ENCODE measurements at places on chromosomes 7 and 10.
A peak's percentile ranks its signal among the peaks of the same experiment; 100 is the strongest.

GRCh38 chr10:105284476-105285215 is 643.6 kb downstream of the SORCS3 start:
- DNase-seq, result no peak

DNA sequence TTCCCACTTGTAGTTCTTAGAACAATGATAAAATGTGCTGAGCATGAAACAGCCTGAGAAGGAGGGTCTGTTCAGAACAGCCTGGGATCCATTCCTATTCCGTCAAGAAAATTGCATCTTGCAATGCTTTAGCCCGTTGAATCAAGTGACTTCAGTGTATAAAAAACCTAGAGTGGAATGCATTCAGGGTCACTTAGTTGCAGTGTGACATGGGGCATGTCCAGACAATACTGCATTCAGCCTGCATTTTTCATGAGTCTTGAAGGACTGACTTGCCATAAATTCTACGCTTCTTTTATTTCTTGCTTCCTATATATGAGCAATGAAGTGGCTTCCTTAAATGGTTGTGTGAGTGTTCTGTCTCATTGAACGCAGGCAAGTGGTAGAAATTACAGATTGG is 758.3 kb upstream of the COBL start:
- no peak for DNase-seq

DNA sequence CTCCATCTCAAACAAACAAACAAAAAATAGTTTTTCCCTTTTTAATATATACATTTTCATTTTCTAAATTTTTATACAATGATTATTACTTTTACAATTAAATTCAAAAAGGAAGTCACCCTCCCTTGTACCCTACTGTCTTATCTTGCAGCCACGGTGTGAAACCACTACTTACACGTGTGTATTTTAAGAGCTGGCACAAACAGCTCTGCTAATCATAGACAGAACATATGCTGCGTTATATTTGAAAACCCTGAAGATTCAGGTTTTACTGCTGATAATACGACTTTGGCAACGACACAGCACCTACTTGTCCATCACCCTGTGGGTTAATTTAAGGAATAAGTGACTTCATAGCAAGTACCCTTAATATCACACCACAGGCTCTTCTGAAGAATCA is 991 bp downstream of the ANKRD61 start:
- DNase-seq, result no peak

- no peak for DNase-seq
These were observed 449.1 kb upstream of the ANKRD30A start for GRCh38 chr10:36676321-36676720.

DNA sequence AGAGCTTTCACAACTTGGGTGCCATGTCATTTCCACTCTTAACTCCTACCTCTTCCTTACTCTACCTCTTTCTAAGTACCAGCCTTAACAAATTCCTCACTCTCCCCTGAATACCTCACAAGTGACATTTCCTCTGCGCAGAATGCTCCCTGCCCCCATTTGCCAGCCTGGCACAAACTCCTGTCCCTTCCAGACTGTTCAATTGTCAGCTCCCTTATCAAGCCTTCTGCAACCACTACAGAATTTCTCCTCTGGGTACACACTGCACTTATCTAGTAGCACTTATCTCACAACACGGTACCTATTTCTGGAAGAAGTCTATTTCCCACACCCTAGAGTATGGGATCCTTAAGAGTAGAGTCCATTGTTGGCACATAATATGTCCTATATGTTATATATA is 39.1 kb upstream of the ANAPC16 start:
- DNase-seq, result no peak

GRCh38 chr7:158042156-158042880 is 545.3 kb downstream of the PTPRN2 start:
- no peak for DNase-seq

GRCh38 chr10:76882245-76882644 is 755.4 kb downstream of the KCNMA1 start:
- DNase-seq, result no peak

DNA sequence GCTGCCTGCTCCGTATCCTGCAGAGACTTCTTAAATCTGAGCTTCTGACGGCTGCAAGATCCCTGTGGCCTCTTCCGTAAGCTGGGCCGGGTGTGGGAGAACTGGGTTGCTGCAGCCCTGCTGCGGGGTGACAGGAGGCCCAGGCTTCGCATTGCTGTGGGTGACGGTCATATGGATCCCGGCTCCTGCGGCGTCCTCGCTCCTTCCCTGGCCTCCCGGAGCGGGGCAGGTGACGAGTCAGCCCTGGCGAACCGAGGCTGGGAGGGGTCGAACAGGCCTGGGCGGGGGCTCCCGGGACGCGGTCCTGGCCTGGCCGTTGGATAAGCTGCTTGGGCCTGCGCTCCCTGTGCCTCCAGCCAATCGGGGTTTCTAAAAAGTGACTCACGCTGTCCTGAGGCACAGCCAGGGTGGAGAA is 7.8 kb upstream of the UBE2D1 start:
- DNase-seq, result no peak

DNA sequence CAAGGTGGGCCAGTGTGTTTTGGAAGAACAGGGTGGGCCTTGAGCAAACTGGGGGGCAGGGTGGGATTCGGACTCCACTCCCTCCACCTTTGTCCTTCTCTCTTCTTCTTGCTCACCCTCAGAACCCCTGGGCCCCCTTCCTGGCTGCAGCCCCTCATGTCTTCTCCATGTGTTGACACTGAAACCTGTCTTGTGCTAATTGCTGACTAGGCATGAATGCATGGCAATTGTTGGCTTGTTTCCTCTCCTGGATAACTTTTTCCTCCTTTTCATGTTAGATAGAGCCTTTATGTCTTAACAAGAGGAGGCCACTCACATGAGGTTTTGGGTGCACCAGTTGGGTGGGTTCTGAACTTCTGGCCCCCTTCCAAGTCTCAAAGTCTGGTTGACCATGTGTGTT is 181.6 kb upstream of the MKI67 start:
- DNase-seq, result no peak

DNA sequence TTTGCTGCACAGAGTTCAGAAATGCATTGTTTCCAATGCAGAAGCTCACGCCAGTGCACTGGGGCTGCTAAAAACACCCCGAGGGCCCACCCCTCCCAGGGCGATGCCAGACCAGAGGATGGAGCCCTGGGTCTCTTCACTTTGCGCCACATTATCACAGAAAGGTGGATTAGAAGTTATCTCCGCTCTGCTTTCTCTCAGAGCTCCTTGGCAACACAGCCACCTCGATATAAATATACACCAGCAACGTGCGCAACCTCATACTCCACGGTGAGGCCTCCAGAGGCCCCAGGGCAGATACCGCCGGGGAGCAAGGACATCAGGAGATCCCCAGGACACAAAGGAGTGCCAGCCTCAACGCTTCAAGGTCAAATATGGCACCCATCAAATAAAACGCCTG is 121.0 kb upstream of the TBX20 start:
- DNase-seq, result no peak

DNA sequence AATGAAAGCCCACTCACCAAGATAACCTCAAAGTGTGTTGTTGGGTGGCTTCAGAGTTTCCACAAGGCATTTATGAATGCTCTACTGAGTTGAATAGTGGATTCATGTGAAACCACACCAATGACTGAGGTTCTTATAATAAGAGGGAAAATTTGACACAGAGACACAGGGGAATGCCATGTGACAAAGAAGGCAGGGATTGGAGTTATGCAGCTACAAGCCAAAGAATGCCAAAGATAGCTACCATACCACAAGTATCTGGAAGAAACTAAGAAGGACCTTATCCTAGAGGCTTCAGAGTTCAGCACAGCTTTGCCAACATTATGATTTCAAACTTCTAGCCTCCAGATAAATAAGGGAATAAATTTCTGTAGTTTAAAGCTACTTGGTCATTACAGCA is 68.0 kb upstream of the PCDH15 start:
- DNase-seq, result no peak

DNA sequence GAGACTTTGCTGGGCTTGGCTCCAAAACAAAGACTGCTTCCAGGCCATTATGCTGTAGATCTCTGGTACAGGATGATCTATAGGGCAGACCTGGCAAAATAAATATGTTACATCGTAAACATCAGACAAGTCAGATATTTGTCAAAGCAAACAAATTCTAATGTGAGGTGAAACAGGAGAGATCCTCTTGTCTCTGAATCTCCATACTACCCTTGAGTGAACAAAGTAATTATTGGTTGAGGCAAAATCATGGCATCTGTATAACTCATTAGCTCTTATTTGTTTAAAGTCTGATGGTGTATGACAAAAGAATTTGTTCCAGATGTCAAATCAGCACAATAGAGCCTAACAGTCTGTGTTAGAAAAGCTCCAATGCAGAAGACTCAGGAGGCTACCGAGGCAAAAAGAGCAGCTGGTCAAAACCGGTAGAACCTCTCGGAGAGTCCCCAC is 1291.5 kb downstream of the TYW1 start:
- DNase-seq, result no peak

GRCh38 chr7:117830422-117830954 is 42.8 kb downstream of the CTTNBP2 start:
- no peak for DNase-seq

DNA sequence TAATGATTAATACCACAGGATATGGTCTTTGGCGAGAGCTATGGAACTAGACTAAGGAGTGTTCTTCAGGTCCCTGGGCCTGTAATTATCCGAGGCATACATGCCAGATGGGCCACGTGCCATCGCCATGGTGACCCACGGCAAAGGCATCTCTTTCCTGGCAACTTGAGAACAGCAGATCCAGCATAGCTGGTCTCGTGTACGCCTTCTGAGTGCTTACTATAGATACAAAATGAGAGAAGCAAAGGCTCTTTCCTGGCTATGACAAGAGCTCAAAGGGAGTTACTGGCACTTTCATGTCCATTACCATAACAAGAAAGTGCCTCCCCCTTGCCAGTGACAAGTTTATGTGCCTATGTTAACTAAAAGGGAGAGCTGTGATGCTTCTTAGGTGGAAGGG is 26.0 kb upstream of the GLI3 start:
- DNase-seq, result no peak

GRCh38 chr7:142180426-142180825 is 68.9 kb downstream of the MGAM2 start:
- no peak for DNase-seq

DNA sequence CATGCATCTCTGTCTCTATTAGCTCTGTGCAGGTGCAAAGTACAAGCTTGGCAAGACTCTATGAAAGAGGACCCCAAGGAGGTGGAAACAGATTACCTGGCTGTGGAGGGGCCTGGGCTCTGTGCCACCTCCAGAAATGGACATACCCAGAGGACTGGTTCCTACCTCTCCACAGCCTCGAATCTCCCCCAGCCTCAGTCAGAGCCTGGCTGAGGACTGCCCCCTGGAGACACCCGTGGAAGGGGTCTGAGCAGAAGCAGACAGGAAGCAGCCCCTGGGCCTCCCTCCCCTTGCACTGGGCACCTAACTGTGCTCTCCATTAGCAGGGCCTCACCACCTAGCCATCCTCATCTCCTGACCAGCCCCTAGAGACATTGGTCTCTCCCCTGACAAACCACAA is 92.0 kb downstream of the DLG5 start:
- no peak for DNase-seq

DNA sequence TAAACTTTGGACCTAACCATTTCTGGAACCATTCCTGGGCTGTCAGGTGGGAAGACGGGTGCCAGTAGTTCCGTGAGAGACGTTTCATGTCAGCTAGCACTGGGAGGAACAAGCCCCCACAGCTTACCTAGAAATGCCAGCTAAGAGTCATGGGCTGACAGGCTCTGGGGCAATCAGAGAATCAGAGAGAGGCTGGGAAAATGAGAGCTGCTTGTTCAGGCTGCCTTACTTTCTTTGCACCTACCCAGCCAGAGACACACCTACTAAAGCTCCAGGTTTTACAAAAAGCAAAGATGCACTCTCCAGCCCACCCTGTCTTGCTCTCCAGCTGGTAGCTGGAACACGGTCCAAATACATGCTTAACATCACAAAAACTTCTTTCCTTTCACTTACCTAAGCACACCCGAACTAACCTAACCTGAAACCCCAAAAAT is 688 bp downstream of the PTN start:
- DNase-seq, result no peak

DNA sequence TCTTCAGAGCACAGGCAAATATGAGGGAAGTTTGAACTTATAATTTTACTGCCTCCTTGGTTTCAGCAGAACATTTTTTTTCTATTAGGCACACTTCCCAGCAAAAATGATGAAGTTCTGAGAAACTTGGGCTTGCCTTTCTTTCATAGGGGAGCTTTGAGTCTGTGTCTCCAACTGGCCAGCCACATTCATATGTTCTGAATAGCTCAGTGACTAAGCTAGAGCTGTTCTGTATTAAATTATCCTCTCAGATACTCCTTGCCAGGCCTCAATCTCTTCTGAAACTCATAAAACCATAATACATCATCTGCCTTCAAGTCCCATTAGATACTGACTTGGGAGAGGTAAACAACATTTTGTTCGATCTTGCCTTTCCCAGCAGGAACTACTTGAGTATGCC is 476.5 kb downstream of the GPAM start:
- DNase-seq, result no peak

GRCh38 chr7:94394437-94395140 is at the start of gene COL1A2:
Gene COL1A2 (plus strand): TSS chr7:94394895. CDS start chr7:94395032, 137 bp downstream.
- DNase-seq, result no peak

- no peak for DNase-seq
These were observed 38.8 kb downstream of the GSDME start for GRCh38 chr7:24718431-24718831.

GRCh38 chr10:3812141-3812540 is 27.1 kb upstream of the KLF6 start:
- no peak for DNase-seq

- DNase-seq, result no peak
These were observed 19.0 kb upstream of the AGMO start for GRCh38 chr7:15580604-15581351.

DNA sequence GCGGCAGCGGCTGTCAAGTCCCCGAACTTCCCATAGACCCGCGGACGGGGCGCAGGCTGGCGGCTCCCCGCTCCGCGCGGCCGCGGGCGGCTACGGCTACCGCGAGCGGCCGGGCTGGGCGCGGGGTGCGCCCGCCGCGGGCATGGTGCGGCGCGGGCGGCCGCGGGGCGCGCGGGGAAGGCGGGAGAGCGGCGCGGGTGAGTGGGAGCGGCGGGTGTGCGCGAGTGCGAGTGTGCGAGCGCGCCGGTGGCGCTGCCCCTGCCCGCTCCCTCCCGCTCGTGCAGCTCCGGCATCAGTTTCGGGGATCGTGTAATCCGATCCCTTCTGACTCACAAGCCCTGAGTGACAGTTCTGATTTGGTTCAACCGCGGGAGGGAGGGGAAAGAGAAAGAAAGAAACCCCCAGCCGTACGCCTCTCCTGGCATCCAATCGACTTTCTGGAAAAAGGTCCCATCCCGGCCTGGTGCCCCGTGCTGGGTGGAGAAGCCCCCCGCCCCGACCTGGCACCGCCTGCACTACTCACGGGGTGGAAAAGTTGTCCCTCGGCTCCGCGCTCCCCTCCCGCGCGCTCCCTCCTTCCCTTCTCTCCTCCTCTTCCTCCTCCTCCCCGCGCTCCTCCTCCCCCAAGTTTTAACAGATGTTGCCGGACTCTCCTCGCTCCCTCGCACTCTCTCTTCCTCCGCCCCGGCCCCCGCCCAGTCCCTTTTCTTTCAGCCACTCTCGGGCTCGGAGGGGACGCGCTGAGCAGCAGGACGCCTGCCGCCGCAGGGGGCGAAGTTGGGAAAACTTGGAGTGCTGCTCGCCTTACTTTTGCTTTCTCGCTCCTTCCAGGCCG is at the start of gene GLI3:
Gene GLI3, minus strand, starts transcription at position 234 of the 835 bp plus-strand sequence. CDS start 13,956 bp downstream, outside the sequence.
- peak; percentile 1 for DNase-seq

- DNase-seq, result no peak
These were observed 116.2 kb downstream of the JAZF1 start for GRCh38 chr7:28064437-28064836.

- DNase-seq, result no peak
These were observed 125.6 kb downstream of the CYP26A1 start for GRCh38 chr10:93199191-93199751.

GRCh38 chr7:158815083-158815799 is 14.1 kb downstream of the ESYT2 start:
- no peak for DNase-seq

All from activated CD8-positive, alpha-beta memory T cell treated with anti-CD3 and anti-CD28 coated beads for 48 hours (primary cell).